ENCODE measurements at places on chromosomes 2 and 18. TPM values are rescaled to one million over a fixed set of nuclear protein-coding genes. Genes with fewer than 3 reads are reported as not detected.

- no peaks in the 10 kb centered on the region for H3K27me3 ChIP-seq
- H3K27ac ChIP-seq, result no peak overlapping the region
- no peaks in the 10 kb centered on the region for H3K4me1 ChIP-seq
- DNase-seq, result no peak
- no peak overlapping the region for H3K4me3 ChIP-seq
These were observed 52.4 kb downstream of the MYO5B start for GRCh38 chr18:50142441-50143120.

DNA sequence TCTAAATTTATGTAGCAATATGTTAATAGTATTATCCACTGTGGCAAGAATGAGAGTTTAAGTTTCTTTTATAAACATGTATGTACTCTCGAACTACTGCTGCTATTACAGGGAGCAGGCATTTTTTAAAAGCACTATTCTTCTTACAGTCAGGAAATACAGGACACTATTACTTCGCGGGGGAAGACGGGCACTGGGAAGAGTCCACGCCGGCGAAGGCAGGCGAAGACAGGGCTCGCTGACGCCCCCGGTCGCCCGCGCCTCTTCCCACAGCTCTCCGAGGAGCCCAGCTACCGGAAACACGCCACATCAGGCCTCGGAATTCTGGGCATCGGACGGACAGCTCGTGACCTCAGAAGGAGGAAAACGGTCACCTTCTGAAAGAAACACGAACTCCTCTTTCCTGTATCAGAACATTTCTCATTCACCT is 90.2 kb downstream of the FAM161A start:
- peak overlapping the region; percentile 94 for H3K27ac ChIP-seq
- H3K36me3 ChIP-seq, result no peaks in the 10 kb centered on the region
- no peak for DNase-seq
- H3K4me3 ChIP-seq, result peak overlapping the region; percentile 83
- H3K4me1 ChIP-seq, result peaks cover 15% of the 10 kb centered on the region

DNA sequence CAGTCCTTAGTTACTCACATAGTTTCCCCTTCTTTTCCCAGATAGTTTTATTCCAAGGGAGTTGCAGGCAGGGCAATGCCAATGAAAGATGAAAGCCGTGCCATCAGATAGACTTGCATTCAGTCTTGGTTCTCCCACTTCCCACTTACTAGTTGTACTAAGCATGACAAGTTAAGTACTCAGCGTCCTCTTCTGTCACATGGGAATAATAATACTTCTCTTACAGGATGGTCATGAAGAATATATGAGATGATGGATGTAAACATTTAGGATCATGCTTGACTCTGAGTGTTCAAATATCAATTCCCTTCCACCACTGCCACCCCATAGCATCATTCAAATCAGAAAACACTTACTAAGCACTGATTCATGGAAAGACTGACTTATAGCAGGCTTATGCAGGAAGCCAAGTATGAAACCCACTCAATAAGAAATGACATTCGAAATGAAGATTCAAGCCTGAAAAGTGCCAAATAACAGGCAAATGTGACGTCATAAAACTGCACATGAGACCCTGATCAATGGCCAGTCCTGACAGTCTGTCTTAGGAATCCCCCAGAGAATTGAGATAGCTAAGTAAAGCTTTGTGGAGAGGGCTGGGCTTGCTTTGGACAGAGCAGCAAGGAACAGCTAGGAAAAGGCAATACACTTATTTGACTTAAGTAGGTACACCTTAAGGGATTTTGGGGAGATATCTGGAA is 11.1 kb upstream of the EVA1A start:
- no peak overlapping the region for H3K27ac ChIP-seq
- no peaks in the 10 kb centered on the region for H3K4me1 ChIP-seq
- H3K27me3 ChIP-seq, result no peaks in the 10 kb centered on the region
- no peak overlapping the region for H3K4me3 ChIP-seq

- H3K36me3 ChIP-seq, result no peaks in the 10 kb centered on the region
- no peak for DNase-seq
- H3K27me3 ChIP-seq, result no peaks in the 10 kb centered on the region
- H3K27ac ChIP-seq, result no peak overlapping the region
- no peak overlapping the region for H3K4me3 ChIP-seq
These were observed 133.6 kb downstream of the PRPF40A start for GRCh38 chr2:152583512-152584229.

GRCh38 chr2:160199683-160200389 is at the start of gene ITGB6:
Gene ITGB6, minus strand, starts transcription at chr2:160200272. Its CDS starts 209 bp downstream, at chr2:160200063.
- H3K4me1 ChIP-seq, result no peaks in the 10 kb centered on the region
- no peak for DNase-seq
- H3K27me3 ChIP-seq, result no peaks in the 10 kb centered on the region
- H3K36me3 ChIP-seq, result no peaks in the 10 kb centered on the region
- no peak within 1 kb of the TSS for H3K27ac ChIP-seq

- H3K27me3 ChIP-seq, result no peaks in the 10 kb centered on the region
- no peaks in the 10 kb centered on the region for H3K36me3 ChIP-seq
- no peaks in the 10 kb centered on the region for H3K4me1 ChIP-seq
- no peak overlapping the region for H3K27ac ChIP-seq
These were observed 37.1 kb downstream of the COLEC12 start for GRCh38 chr18:463403-463802.

GRCh38 chr18:41767960-41768359 is 187.1 kb upstream of the PIK3C3 start:
- no peak for DNase-seq
- no peaks in the 10 kb centered on the region for H3K4me1 ChIP-seq

DNA sequence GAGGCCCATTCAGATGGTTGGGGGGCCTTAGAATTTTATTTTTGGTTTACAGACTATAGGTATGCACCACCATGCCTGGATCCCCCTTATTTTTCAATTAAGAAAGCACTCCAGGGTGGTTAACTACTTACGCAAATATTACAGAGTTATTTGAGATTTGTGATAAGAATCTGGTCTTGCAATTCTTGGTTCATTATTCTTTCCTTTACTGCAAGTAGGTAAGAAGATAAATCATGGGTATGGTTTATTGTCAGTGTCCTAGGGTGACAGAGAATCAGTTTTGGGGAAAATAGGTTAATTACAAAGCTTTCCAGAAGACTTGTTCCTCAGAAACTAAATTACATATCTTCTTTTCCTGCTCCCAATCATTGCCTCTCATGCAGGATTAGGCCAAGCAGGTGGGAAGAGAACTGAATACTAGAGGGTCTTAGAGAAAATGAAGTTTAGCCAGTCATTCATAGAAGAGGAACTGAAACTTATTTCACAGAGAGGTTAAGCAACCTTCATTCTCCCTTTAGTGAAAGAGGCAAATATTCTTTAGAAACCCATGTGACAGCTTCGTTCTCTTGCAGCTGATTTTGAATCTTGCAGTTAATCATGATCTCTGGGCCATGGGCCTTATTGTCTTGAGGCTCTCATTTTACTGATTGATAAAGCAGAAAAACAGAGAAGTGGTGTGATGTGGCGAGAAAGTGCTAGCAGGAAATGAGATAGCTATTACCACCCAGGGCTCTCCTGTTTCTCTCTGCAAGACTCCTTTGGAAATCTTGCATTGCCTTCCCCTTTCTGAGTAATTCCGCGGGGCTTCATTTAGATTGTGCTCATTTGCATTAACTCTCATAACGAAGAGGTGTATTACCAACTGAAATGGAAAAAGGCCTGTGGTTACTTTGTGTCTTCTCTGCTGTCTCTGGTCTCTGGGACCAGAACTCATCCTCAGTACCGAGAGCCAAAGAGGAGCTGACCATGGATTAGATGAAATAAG is 44.8 kb upstream of the ARHGAP25 start:
- DNase-seq, result no peak
- H3K4me3 ChIP-seq, result no peak overlapping the region
- no peaks in the 10 kb centered on the region for H3K4me1 ChIP-seq

GRCh38 chr2:20961858-20962257 is 82.0 kb downstream of the APOB start:
- H3K27ac ChIP-seq, result no peak overlapping the region
- H3K27me3 ChIP-seq, result no peaks in the 10 kb centered on the region
- no peaks in the 10 kb centered on the region for H3K36me3 ChIP-seq
- no peaks in the 10 kb centered on the region for H3K4me1 ChIP-seq

DNA sequence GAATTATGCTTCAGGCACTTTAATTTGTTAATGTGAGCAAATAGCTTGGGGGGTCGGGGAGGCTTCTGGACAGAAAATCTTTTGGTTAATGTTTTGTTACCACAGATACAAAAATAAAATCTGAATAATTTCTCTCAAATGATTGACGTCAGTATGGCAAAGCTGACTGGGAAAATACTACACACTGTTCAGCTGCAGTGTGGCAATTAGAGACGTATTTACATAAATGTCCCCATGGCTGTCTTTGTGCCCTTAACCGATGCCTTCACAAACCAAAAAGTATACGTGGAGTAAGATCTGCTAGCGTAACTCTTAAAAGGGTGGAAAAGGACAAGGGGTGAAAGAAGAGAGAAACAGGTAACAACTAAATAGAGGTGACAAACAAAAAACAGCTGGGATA is 83.4 kb downstream of the ACTR2 start:
- H3K36me3 ChIP-seq, result no peaks in the 10 kb centered on the region
- no peak for DNase-seq
- H3K4me3 ChIP-seq, result no peak overlapping the region
- H3K27me3 ChIP-seq, result no peaks in the 10 kb centered on the region
- no peak overlapping the region for H3K27ac ChIP-seq
- H3K4me1 ChIP-seq, result no peaks in the 10 kb centered on the region

DNA sequence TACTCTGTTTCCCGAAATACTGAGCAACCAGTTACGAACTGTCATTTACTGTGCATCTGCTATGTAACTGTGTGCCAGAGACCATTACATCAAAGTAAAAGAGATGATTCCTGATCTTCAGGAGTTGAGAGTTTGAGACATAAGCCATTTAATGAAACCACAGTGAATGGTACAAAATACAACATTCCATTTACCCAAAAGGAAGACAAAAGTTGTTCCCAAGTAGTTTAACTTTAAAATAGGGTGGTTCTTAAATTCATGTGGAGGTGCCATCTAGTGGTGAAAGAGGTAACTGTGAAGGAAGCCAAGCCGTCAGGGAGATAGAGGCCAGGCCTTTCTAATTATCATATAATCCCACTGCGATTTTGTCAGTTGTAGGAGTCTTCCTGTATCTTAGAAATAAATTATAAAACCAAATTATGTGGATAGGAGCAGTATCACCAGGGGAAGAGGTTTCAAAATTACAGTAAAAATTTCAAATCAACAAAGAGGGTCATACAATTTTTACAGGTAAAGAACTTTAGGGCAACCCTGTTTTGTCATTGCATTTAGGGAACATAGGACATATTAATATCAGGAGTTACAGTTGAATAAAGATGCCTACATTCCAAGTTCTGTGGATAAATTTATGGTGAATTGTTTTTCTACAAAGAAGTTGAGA is 67.7 kb downstream of the EPAS1 start:
- H3K27me3 ChIP-seq, result no peaks in the 10 kb centered on the region
- peaks cover 22% of the 10 kb centered on the region for H3K4me1 ChIP-seq
- H3K36me3 ChIP-seq, result no peaks in the 10 kb centered on the region
- peak; percentile 49 for DNase-seq
- no peak overlapping the region for H3K4me3 ChIP-seq
- H3K27ac ChIP-seq, result no peak overlapping the region

DNA sequence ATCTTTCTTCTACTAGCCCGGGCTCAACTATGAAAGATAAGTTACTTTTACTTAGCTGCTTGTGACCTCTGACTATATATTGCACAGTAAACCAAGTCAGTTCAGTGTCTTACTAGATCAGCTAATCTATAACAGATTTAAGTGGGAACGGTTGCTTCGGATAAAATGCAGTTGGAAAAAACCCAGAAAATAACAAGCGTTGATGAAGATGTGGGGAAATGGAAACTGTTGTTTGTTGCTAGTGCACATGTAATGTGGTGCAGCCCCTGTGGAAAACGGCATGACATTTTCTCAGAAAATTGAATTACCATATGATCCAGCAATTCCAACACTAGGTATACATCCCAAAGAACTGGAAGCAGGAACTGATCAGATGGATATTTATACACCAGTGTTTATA is 248.5 kb downstream of the PRKCE start:
- no peaks in the 10 kb centered on the region for H3K36me3 ChIP-seq
- no peak overlapping the region for H3K4me3 ChIP-seq
- H3K4me1 ChIP-seq, result no peaks in the 10 kb centered on the region
- H3K27ac ChIP-seq, result no peak overlapping the region
- no peak for DNase-seq
- H3K27me3 ChIP-seq, result no peaks in the 10 kb centered on the region

- no peaks in the 10 kb centered on the region for H3K27me3 ChIP-seq
- H3K4me1 ChIP-seq, result no peaks in the 10 kb centered on the region
- no peak overlapping the region for H3K27ac ChIP-seq
- DNase-seq, result no peak
- no peaks in the 10 kb centered on the region for H3K36me3 ChIP-seq
These were observed 350.8 kb downstream of the TRIB2 start for GRCh38 chr2:13067508-13067907.

DNA sequence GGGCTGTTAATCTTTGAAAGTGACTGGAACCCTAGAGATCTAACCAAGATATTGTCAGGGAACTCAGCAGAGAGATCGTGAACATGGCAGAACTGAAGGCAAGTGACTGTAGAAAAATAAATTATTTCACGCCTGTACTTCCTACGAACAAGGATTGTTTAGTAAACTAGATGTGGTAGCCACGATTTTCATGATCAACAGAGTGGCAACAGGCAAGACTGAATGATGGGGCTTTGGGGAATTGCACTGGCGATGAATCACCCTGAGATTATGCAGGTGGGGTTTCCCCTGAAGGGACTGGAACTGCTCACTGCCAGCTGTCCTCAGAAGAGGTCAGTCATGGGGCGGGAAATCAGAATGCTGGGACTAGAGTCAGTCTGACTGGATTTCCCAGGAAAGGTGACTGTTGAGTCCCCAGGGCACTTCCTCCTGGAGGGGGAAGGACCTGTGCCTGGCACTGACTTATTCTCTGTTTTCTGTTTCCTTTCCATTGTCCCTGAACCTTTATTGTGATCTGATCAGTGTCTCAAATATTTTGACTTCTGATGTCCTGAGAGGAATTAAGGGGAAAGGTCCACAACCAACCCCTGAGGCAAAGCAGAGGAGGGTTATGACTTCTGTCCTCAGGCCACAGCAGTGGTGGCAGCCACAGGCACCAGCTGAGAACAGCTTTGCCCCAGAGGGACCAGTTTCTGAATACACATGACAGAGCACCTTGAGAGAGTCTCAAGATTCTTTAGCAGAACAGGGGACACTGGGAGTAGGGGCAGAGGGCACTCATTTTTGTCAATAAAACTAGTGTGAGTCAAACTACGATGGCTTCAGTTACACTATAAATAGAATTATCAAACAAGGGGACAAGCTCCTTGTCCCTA is 70.0 kb downstream of the NAB1 start:
- H3K36me3 ChIP-seq, result no peaks in the 10 kb centered on the region
- peaks cover 32% of the 10 kb centered on the region for H3K4me1 ChIP-seq
- DNase-seq, result no peak
- no peak overlapping the region for H3K4me3 ChIP-seq

GRCh38 chr18:48445540-48445939 is 36.4 kb upstream of the ZBTB7C start:
- no peak overlapping the region for H3K4me3 ChIP-seq
- no peak overlapping the region for H3K27ac ChIP-seq
- DNase-seq, result peak; percentile 61

- H3K4me3 ChIP-seq, result no peak overlapping the region
- no peak for DNase-seq
- H3K36me3 ChIP-seq, result no peaks in the 10 kb centered on the region
- no peak overlapping the region for H3K27ac ChIP-seq
These were observed 260.0 kb upstream of the ID2 start for GRCh38 chr2:8421658-8422449.

GRCh38 chr2:55418072-55418471 is 1.6 kb downstream of the CCDC88A start:
- no peak overlapping the region for H3K27ac ChIP-seq
- peaks cover 21% of the 10 kb centered on the region for H3K4me1 ChIP-seq
- H3K27me3 ChIP-seq, result no peaks in the 10 kb centered on the region
- DNase-seq, result no peak

Gene MARCO
- 0.17 TPM for total RNA-seq

Gene PIEZO2
- not detected for total RNA-seq

Gene LOXL3
- 0.32 TPM for total RNA-seq

Gene CD302
- total RNA-seq, result 0.81 TPM

Gene CXCR1
- total RNA-seq, result not detected

Gene ZRANB3
- total RNA-seq, result 5.0 TPM

Gene KYNU
- 0.73 TPM for total RNA-seq

All from CD4-positive, alpha-beta memory T cell (primary cell).